ENCODE measurements at places on chromosomes 1 and 21.
A peak's percentile ranks its signal among the peaks of the same experiment; 100 is the strongest.

GRCh38 chr1:22932803-22933470 is 39.7 kb downstream of the LACTBL1 start:
- DNase-seq, result no peak

DNA sequence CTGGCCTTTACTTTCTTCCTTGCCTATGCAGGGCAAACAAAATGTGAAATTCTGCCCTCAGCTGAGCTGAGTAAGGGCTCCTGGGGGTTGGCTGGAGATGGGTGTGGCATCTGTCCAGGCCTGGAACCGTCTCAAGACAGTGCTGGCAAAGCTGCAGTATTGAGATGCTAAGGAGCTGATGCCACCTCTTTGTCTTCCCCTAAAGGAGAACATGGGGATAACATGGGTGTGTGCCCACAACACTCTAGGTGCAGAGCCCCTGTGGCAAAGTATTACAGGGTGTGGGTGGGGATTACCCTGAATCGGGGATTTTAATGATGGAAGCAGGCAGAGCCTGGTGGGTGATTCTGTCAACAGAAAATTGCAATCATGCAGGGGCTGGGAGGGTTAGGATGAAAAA is 2.5 kb upstream of the ST3GAL3 start:
- DNase-seq, result peak; percentile 56

DNA sequence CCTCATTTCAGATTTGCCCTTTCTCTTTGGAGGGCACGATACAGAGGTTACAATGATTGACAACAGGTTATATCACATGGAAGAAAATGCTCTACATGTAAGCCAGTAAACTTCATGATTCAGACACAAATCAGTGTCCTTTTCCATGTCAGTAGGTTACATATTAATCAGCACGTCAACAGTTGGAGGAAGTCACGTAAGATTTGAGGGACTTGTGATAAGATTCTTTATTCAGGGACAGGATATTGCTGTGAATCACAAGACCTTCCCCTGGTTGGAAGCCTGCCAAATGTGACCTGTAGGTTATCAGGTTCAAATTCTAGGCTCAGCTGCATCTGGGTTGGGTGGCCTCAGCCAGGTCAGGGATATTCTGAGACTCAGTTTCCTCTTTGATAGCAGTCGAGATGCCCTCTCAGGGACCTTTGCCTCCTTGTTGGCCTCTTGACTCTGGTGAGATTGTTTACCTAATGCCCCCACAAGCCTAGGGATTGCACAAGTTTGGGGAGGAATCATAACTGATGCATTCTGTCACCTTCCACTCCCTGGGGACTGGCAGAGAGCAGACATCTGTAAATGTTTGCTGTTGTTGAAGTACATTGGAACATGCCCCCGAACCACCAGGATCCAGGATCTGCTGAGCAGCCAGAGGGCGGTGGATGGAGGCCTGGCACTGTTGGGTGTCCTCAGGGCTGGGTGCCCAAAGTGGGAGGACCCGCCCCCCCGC is 31.9 kb downstream of the SERINC2 start:
- DNase-seq, result peak; percentile 58

DNA sequence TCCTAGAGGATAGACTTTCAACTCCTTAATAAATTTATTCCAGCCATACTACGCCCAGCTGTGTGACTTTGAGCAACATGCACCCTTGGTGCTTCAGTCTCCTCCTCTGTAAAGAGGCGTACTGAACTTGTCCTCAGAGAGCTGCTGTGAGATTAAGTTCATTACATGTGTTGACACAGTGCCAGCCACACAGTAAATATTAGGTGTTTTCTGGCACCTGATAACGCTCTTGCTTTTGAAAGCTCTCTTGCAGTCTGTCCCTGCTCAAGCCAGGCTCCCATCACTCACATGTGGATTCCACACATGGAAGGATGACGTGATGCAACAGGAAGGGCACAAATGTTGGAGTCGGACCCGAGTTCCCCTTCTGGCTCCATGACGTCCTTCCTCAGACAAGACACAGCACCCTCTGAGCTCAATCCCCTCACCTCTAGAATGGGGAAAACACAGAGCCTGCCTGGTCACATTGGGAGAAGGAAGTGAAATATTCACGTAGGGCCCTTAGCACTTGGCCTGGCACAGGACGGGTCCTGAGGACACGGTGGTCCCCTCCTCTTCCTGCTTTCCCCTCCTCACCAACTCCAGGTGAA is 7.7 kb downstream of the IFNLR1 start:
- no peak for DNase-seq

GRCh38 chr1:27149084-27149761 is 5.7 kb downstream of the SLC9A1 start:
- DNase-seq, result no peak

DNA sequence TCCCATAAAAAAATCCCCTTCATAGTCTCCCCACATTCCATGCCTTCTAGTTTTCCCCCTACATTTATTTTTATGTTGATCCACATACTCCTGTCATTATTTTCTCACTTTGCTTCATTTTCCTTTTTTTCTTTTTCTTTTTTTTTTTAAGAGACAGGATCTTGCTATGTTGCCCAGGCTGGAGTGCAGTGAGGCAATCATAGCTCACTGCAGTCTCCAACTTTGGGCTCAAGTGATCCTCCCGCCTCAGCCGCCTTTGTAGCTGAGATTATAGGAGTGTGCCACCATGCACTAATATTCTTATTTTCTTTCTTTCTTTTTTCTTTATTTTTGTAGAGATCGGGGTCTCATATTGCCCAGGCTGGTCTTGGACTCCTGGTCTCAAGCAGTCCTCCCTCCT is 7.8 kb downstream of the RNF2 start:
- DNase-seq, result no peak

DNA sequence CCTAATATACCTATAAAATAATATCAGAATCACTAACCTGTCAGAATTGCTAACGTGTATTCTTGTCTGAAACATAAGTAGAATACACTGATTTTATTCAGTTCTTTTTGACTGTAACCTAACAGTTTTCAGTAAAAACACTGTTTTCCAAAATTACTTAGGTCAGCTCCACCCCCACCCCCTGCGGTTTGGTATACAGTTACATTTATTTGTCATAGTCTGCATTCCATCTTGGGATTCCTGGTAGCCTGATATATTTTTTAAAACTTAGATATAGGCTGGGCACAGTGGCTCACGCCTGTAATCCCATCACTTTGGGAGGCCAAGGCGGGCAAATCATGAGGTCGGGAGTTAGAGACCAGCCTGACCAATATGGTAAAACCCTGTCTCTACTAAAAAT is 19.8 kb upstream of the ABCD3 start:
- peak; percentile 14 for DNase-seq

DNA sequence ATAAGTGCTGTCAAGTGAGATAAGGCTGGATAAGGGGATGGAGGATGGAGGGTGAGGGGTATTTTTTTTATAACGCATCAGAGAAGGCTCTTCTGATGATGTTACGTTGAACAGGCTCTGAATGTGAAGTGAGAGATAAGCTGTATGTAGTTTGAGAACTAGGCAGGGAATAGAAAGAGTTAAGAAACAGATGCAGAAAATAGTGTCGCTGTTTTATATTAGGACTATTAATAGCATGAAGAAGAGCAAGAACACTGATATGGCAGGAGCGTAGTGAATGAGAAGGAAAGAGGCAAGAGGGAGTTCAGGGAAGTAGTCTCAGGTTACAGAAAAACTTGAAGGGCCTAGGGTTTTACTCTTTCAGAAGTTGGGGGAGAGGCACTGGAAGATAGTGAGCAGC is 59.8 kb downstream of the GPR88 start:
- DNase-seq, result no peak

GRCh38 chr1:16262067-16262466 is 25.1 kb upstream of the CPLANE2 start:
- no peak for DNase-seq

- DNase-seq, result peak; percentile 11
These were observed 17.9 kb upstream of the H3-3A start for GRCh38 chr1:226044514-226045101.

GRCh38 chr1:51697166-51697565 is 80.3 kb downstream of the OSBPL9 start:
- peak; percentile 60 for DNase-seq

- peak; percentile 20 for DNase-seq
These were observed 45.6 kb downstream of the XCL2 start for GRCh38 chr1:168498159-168498631.

DNA sequence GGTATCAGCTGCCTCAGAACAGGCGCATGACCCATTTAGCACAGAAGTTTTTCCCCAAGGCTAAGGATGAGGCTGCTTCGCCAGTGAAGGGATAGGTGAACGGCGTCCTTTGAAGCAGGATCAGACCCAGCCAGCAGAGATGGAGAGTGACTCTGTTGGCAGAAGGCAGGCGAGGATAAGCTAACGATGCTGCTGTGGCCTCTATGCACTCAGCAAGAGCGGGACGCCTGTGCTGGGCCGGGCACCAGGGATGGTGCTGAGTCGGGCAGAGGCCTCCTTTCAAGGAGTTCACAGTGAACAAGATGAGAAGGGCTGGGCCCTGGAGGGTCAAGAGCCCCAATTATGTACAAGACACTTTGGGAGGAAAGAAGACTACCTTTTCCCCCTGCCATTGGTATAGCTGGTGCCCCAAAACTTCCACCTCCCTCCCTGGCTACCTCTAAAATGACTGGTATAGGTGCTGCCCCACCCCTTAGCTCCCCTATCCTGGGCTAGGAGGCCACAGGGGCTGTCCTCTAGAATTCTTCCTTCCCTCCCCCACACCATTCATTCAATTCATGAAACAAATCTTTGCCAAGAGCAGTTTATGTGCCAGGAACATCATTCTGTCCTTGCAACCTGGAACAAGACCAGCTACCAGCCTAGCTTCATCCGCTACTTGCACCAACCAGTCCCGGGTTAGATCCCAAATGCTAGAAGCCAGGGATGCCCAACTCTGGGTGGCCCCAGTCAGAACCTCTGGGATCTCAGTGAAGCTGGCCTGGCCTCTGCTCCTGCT is 7.5 kb downstream of the XKR8 start:
- DNase-seq, result no peak

Data from M059J (cell line).